AG08396 (cell line): ENCODE measurements at places on chromosomes 11 and 22.

GRCh38 chr22:26658671-26659478, 1.5 kb downstream of the MIAT start:
- DNase-seq = peak; percentile 87

GRCh38 chr11:19589567-19590260, 122.9 kb upstream of the NAV2 start:
- no peak for DNase-seq

DNA sequence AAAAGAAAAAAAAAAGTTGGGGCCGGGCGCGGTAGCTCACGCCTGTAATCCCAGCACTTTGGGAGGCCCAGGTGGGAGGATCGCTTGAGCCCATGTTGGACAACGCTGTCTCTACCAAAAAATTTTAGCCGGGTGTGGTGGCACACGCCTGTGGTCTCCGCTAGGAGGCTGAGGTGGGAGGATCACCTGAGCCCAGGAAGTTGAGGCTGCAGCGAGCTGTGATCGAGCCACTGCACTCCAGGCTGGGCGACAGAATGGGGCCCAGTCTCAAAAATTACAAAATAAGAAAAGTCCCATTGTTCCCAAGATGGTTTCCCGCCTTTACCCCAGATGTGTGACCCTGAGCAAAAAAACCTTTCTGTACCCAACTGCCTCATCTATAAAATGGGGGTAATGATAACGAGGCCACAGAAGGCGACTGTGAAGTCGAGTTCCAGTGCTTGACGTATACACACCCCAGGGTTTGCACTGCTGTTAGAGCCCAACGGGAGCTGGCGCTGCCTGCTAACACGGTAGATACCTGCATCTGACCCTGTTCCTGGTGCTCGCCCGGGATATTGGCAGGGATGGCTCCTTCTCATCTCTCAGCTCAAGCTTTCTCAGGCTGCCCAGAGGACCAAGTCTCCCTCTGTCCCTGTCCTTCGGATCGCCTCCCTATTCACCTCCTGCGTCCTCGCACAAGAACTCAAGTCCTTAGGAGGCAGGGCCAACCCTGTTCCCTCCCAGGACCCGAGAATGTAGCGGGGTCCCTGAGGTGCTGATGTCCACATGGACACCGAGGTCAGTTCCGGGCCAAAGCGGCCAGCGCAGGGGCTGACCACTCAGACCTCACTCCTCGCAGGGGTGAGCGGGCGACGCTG, 1.1 kb upstream of the RPLP2 start:
- DNase-seq = peak; percentile 90

DNA sequence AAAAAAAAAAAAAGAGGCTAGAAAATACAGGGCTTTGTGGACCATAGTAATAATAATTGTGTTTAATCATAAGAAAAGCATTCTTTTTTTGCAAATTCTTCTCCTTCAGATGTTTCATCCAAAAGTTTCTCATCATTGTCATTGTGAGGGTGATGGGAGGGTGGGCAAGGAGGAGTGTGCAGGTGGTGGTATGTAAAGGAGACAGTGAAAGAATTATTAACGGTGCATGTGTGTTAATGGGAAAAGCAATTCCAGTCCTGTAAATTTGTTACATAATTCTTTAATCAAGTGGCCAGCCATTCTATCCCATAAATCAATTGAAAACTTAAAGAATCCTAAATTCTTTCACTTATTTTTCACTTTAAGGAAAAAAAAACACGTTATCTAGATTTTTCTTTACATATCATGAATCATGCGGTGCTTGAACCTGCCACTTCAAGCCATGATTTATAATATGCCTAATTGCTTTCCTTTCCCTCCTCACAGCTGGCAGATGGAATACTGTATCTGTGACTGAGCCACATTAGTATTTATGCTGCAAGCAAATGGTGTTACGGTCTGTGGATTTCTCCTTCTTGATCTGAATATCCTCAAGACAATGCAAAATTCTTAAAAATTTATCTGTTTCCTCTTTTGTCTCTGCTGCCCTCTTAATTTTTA, 318.5 kb downstream of the JRKL start:
- no peak for DNase-seq

DNA sequence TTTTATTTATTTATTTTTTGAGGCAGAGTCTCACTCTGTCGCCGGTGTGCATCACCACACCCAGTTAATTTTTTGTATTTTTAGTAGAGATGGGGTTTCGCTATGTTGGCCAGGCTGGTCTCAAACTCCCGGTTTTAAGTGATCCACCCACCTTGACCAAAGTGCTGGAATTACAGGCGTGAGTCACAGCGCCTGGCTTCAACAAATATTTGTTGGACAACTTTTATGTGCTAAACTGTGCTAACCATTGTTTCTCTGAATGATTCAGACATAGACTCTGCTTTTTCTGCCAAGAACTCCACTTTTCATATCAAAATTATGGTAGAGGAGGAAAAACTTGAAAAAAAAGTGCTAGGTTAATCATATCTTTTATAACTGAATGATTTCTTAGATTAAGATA, 36.3 kb downstream of the MMP7 start:
- no peak for DNase-seq

- no peak for DNase-seq
Observed at GRCh38 chr22:42493393-42493792, 26.2 kb downstream of the RRP7A start.

DNA sequence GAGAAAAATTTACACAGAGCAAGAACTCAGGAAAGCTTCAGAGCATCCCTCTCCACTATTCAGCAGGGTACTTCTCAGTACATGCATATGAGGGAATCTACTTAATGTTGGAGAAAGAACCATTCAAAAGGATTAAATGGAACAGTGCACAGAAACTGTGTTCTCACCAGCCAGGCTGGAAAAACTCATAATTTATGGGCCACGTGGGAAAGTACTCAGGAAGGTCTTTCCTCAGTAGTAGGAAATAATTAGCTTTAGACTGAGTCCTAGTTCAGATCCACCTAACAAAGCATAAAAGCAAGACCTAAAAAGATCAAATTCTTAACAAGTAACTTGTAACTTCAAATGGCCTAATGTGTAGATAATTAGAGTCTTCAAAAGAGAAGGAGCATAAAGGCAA, 134.0 kb downstream of the FAM76B start:
- no peak for DNase-seq
